ENCODE measurements at places on chromosomes 3 and 15.
A peak's percentile ranks its signal among the peaks of the same experiment; 100 is the strongest.

DNA sequence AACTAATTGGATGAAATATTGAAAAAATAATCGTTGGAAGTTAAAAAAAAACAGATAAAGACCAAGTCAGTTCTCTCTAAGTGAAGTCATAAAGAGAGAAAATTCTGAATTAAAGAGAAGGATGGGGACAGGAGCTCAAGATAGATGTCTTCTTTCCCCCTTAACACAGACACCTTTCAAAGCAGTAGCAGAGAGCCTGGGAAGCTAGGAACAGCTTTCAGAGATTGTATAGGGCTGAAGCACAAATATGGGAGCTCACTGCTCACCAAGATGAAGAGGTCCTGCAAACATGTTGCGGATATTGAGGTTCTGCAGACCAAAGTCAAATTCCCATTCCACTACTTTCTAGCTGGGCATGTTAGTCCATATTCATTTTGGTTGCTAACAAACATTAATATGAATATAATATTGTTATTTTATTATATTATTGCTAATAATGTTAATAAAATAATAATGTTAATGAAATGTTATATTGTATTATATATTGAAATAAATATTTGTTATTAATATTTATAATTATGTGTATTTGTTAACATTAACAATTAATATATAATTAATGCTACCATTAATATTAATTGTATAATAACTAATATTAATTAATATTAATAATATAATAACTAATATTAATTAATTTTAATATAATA lies 319.1 kb downstream of the OXSM start:
- DNase-seq: no peak

DNA sequence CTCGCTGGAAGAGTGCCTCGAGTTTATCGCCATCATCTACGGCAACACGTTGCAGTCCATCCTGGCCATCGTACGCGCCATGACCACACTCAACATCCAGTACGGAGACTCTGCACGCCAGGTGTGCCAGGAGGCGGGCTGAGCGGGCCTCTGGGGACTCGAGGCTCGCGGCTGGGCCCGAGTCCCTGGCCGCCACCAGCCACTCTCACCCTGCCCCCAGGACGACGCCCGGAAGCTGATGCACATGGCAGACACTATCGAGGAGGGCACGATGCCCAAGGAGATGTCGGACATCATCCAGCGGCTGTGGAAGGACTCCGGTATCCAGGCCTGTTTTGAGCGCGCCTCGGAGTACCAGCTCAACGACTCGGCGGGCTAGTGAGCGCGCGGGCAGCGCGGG lies 1.9 kb downstream of the GNAT1 start:
- no peak for DNase-seq

GRCh38 chr15:81326466-81327212 lies 2.7 kb upstream of the STARD5 start:
- no peak for DNase-seq

- DNase-seq: no peak
Measured at GRCh38 chr3:36501616-36502015, 121.3 kb downstream of the STAC start.

DNA sequence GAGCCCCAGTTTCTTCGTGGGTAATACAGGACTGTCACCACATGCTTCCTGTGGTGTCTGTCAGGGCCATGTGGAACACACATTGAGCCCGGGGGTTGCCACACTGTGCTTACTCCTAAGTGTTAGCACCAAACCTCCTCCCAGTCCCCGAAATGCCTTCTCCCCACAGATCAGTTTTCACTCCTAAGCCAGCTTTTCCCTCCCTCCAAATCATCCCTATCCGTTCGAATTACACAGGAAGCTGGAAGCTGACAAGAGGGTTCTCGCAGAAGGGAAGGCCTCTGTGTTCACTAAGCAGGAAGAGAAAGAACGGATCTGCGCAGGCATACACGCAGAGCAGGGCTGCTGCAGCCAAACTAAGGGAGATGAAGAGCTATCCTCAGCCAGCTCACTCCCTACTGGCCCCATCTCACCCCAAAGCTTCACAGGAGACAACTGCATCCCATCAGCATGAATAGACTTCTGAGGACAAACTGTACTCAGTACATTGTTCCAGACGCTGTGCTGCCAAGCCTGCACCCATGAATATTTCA lies 32.3 kb downstream of the XXYLT1 start:
- DNase-seq: no peak

DNA sequence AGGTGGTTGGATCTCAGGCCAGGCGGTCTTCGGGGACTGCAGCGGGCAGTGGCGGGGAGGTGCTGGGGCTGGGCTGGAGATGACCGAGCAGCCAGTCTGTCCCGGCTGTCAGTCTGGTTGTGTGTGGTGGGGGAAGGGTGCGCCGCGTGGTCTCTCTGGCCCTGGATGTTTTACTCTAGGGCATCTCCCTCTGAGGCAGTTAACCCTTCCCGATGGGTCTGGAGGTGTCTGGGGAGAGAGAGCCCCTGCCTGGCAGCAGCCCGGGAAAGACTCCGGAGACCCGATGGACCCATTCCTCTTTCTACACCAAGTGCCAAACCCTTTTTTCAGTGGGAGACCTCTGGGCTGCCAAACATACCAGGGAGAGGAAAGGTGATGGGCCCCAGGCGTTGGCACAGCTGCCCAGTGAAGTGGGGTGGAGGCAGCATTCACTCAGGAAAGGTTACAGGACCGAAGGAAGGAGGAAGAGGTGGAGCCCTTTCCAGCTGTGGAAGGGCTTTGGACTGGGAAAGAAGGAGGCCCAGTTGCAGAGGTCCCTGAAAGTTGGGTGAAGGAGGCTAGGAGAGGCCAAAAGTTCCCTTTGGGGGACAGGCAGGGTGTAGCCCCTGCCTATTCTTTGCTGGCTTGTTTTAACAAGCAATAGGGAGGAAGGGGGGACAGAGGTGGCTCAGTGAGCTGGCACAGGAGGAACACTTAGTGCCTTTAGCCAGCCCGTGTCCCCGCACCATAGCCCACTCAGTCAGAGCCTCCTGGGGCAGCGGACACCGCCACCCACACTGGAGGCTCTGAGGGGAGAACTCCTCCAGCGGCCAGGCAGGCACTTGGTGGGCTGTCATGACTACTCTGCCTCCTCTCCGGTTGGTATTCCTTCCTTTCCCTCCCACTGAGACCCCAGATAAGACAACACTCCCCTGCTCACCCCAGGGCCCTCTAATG lies 2.7 kb upstream of the BAHD1 start:
- no peak for DNase-seq

GRCh38 chr3:44848634-44849033 lies 13.1 kb upstream of the TMEM42 start:
- DNase-seq: no peak

GRCh38 chr3:123883111-123883510 lies 1.0 kb downstream of the MYLK start:
- no peak for DNase-seq

DNA sequence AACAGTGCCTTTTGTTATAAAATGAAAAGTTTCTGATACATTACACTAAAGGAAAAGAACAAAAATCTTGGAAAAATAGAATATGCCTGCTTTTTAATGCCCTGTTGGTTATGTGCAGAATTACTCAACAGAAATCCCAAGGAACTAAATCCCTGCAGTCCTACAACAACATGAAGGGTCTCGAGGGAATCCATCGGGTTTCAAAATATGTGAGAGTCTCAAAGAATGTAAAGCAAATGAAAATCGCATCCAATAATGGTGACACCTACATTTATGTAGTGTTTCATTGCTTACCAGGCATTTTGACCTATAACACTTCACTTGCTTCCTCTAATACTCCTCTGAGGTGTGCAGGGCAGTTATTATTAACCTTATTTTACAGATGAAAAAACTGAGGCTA lies 411.3 kb downstream of the FOXP1 start:
- DNase-seq: no peak

- DNase-seq: no peak
Measured at GRCh38 chr15:95658799-95659198, 671.7 kb upstream of the NR2F2 start.

DNA sequence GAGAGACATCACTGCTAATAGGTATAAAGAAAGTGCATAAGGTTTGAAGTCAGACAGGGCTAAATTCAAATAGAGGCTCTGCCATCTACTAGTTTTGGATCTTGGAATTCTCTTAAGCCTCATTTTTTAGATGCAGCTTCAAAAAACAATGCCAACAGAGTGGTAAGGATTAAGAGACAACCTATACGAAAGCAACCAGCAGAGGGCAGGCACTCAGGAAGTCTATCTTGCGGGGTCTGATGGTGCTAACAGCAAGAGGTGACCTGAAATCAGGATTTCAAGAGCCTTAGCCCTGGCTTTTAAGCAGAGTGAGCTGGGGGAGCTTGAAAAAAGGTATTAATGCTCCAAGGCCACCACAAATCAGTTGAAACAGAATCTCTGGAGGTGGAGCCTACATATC lies 40.7 kb downstream of the LDHAL6B start:
- peak; percentile 33 for DNase-seq

GRCh38 chr3:129554356-129555152 lies 11.6 kb downstream of the H1-8 start:
- DNase-seq: no peak

GRCh38 chr15:27668471-27669220 lies 430.5 kb downstream of the OCA2 start:
- no peak for DNase-seq

DNA sequence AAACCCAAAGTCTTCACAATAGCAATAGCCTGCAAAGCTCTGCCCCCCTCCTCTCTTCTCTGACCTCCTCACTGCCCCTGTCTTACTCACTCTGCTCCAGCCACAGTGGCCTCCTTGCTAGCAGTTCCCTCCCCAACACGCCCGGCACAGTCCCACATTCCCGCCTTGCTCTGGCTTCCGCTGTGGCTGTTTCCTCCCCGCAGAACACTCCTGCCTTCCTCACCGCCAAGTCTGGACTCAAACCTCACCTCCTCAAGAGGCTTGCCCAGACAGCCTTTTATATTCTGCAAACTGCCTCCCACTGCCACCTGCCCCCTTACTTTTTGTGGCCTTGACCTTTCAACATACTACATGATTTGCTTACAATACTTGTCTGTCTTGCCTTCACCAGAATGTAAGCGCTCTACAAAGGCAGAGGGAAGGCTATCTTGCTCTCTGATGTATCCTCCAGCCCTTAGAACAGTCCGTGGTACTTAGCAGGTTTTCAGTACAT lies 406 bp upstream of the MPI start:
- peak; percentile 46 for DNase-seq

DNA sequence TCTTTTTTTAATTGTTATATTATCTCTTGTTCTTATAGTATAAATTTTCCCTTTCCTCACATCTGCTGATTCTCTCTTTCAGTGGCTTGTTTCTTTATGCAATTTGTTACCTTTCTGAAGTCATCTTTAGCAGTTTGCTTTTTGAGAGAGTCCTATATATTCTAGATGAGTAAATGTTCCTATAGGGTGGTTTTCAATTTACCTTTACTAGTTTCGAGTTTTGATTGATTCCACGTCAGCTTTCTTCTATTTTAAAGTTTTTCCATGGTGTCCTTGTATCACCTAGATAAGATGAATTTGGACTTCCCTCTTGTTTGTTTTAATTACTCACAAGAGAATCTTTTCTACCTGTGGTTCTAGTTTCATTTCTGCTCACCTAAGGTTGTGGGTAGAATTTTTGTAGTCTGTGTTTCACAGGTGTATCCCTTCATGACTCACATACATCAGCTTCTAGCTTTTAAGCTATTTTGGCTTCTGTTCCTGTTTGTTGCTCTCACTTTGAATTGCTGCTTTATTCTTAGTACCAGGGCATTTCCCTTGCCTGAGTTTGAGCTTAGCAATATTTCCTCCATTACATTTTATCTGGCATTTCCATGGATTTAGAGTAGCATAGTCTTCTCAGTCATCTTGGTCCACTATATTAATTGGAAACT lies 6.4 kb downstream of the TEX9 start:
- no peak for DNase-seq

DNA sequence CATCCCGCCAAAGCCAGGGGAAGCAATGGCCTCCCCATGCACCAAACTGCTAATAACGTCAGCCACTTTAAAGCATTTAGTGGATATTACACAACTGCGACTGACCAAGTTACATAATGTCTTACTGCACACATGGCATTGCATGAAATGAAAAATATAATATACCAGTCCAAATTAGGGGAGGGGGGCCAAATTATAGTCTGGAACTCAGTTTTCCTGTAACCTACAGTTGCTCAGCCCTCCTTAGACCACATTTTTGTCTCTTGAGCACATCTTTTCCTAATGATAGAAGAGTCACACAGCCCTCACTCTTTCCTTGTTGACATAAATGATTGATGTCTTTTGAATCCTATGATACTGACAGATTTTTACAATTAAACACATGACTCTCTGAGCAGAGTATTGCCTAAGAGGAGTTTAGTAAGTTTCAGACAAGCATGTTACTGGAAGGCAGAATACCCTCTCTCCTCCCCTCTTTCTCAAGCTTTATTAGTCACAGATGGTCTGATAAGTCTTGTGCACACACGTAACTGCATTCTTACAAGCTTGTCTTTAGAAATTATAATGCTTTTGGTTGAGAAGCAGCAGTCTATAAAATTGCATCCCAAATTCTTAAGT lies 1.1 kb upstream of the PLD1 start:
- no peak for DNase-seq

- DNase-seq: no peak
Measured at GRCh38 chr3:157129803-157130466, 30.0 kb downstream of the CCNL1 start.

GRCh38 chr3:183312433-183312832 lies 59.4 kb downstream of the B3GNT5 start:
- no peak for DNase-seq

DNA sequence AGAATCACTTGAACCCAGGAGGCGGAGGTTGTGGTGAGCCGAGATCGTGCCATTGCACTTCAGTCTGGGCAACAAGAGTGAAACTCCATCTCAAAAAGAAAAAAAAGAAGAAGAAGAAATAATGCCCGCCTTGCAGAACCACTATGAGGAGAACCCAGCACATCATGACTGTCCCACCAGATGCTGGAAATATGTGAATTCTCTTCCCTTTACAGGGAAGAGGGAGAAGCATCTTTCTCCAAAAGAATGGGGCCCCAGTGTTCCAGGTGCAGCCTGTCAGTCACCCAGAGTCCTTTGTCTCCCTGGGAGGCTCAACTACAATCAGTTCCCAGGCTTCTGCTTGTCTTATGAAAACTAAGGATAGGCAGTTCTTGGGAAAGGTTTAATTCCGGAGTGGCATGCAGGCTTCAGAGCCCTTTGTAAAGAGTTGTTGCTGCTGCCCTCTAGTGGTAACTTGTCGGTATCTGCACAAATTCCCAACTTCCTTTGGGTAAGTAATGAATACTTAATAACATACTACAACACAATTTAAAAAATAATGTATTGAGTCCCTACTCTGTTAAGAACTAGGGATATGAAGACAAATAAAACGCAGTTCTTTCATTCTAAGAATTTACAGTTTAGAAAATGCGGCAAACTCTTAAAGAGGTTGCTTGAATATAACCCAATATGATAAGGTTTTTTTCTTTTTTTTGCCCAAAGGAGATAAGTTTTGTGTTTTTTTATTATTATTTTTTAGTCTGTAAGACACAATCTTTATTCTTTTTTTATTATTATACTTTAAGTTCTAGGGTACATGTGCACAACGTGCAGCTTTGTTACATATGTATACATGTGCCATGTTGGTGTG lies 18.6 kb upstream of the TICRR start:
- DNase-seq: peak; percentile 32

- DNase-seq: no peak
Measured at GRCh38 chr3:190227064-190227463, 95.2 kb downstream of the CLDN1 start.
